T-helper 17 cell (primary cell): ENCODE measurements at places on chromosomes 4 and X.
A peak's percentile ranks its signal among the peaks of the same experiment; 100 is the strongest.

- no peak for DNase-seq
These were observed 10.7 kb downstream of the MAGED2 start for GRCh38 chrX:54818221-54818620.

GRCh38 chrX:100356351-100356896 is 53.6 kb downstream of the PCDH19 start:
- no peak for DNase-seq

DNA sequence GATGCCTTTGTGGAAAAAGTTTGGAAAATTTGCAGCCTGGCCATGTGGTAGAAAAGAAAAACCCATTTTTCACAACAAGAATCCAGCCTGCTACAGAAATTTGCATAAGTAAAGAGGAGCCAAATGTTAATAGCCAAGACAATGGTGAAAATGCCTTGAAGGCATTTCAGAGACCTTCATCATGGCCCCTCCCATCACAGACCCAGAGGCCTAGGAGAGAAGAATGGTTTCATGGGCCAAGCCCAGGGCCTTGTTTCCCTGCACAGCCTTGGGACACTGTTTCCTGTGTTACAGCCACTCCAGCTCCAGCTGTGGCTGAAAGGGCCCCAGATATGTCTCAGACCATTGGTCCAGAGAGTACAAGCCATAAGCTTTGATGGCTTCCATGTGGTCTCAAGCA is 101.4 kb upstream of the LINC00632 start:
- no peak for DNase-seq

DNA sequence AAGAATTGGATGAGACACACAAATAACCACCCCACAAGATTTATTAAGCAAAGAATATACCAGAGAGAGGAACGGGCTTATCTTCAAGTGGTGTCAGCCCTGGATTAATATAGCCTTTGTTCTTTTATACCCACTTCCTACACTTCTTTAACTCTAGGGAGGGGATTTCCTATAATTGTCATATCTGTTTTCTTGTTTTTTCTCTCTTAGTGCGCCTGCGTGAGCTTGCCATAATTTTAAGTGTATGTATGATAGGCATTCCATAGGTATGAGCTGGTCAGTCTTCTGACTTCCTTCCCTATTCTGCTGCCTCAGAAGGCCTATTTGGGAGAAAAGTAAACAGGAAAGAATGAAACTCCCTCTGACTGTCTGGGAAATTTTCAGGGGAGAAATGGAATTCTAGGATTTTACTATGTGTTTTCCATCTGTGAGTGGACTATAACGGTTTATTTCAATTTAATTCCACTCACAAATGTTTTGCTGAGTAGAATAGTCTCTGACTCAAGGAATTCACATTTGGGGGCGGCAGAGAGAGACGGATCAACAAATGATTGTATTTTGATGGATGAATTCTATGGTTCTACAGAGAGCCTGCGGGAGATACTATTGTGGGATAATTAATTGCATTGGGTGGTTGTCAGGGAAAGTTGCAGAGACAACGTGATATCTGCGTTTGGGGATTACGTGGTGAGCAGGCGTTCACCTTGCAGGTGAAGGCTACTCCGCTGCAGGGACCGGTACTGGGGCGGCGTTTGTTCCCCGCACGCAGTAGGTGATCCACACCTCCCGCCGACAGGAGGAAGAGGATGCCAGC is 626 bp upstream of the CEP135 start:
- DNase-seq: peak; percentile 19

GRCh38 chr4:101190751-101191150 is 156.6 kb downstream of the PPP3CA start:
- DNase-seq: no peak

GRCh38 chrX:129346574-129346973 is 176.7 kb downstream of the SMARCA1 start:
- DNase-seq: no peak

DNA sequence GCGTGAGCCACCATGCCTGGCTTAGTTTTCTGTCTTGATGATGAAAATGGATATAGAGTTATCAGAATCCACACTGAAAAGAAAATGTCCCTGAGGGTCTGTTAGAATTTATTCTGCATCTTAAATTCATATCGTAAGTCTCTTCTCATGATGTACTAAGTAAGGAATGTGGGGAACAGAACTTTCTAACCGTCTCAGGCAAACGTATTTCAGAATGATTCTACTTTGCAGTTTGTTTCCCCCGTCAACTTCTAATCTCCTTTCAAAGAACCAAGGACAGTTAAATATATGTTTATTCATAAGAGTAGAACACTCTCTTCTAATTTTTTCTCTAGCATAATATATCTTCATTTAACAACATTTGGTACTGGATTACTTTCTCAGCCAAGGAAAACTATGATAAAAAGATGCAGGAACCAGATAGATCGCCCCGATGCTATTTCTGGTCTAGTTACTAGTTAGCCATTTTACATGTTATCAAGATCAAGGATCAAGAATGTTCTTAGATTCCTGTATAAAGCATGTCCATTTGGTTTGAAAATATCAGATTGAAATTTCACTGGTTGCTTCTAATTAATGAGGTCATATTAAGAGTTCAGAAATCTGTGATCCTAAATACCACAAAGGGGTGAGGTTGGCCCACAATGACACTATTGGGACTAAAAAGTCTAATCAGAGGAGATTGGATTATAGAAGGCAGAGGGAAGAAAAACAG is 49.5 kb downstream of the METTL14 start:
- no peak for DNase-seq

DNA sequence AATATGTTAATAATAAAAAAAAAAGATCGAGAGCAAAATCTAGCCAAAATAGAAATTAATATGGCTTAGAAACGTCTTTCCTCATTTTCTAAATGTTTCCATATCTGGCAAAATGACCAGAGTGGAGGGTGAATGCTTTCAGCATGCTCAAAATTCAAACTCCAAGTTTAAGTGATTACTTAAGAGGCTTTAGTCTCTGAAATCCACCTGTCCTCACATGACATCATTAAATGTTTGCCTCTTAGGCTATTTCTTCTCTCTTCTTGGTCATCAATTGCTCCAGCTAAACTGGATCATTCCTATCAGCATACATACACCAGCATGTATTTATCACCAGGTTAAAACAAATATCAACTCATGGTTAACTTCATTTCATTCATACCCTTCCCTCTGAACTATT is 54.5 kb upstream of the ATXN3L start:
- no peak for DNase-seq

GRCh38 chr4:116639070-116639577 is 446.3 kb downstream of the TRAM1L1 start:
- DNase-seq: no peak

- DNase-seq: no peak
These were observed 16.8 kb downstream of the RASGEF1B start for GRCh38 chr4:81454948-81455347.

GRCh38 chr4:48047421-48047844 is 30.9 kb downstream of the NIPAL1 start:
- DNase-seq: no peak

DNA sequence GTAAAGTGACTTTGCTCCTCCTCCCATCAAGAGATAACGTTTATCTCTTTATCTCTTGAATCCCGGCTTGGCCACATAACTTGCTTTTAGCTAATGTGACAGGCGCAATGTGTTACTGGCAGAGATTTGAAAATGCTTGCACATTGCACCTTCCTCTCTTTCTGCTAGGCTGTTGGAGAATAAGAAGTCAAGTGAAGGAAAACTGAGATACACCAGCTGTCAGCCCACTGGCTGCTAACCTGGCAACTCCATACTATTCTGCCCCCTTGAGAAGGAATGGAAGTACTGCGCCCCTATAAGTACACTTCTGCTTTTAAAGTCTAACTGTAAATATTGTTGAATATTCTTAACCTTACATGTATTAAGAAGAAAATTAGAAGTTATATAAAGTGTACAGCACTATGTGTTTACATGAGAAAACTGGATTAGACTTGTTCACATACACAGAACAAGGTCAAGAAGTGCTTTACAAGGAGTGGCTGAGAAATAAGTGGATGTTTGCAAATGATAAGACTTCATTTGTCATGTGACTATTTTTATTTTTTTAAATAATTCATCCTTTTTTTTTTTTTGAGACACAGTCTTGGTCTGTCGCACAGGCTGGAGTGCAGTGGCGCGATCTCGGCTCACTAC is 424.5 kb upstream of the CTSO start:
- no peak for DNase-seq

DNA sequence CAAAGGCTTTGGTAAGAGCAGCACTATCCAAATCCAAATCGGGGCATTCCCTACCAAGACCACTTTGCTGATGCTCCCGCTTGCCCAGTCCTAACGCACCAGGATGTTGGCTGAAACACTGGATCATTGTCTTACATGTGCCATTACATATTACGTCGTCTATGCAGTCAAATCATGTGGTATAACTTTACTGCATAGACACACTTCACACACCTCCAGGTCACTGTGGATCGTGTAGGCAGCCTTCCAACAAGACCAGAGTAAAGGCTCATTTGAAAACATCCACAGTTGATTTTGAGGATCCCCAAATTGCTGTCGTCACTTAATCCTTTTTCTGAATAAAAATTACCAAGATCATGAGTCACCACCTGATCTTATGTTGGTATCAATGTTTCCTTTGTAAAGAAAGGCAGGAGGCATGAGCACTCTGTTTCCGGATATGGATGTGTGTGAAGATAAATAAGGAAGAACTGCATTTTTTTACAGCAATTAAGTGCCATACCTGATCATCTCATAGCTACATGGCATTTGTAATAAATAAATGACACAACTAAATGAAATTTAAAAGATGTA is 18.5 kb downstream of the TENM3 start:
- no peak for DNase-seq

- no peak for DNase-seq
These were observed 39.4 kb downstream of the STIM2 start for GRCh38 chr4:26899991-26900390.

DNA sequence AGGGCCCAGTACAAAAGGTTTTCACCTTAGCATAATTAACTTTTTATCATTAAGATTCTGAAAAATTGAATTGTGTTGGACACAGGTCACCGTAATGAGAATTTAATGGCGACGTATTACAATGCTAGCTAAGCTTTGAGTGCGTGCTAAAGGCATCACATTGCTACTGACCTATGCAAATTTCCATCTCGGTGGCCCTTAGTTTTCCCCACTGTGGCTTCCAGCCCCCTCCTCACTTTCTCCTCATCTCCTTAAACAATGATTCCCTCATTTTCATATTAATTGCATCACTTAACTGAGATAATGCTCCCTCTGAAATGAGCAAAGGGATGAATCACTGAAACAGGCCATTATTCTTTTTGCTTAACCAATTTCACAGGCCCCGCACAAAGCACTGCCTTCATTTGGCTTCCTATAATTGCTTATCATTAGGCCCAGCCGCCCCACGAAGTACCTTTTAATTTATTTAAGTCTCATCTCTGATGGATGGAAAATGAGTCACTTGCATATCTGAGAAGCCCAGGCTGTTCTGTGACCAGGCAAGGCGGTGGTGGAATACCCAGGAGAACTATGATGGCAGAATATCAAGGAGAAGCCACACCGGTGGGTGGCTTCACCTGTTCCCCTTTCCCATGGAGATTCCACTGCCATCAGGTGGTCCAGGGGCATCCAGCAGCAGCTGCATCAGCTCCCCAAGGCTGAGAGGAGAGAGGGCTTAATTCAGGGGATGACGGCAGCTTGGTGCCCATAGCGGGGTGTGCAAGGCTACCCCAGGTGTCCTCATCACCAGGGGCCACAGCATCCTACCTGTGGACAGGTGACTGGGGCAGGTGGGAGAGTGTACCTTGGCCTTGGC is 223.8 kb upstream of the BOD1L1 start:
- DNase-seq: no peak

GRCh38 chr4:52959541-52959940 is 97.4 kb downstream of the RASL11B start:
- no peak for DNase-seq

- DNase-seq: no peak
These were observed 187.0 kb upstream of the RBPJ start for GRCh38 chr4:26133840-26134239.

GRCh38 chr4:113173793-113174264 is 124.4 kb downstream of the ANK2 start:
- DNase-seq: no peak

DNA sequence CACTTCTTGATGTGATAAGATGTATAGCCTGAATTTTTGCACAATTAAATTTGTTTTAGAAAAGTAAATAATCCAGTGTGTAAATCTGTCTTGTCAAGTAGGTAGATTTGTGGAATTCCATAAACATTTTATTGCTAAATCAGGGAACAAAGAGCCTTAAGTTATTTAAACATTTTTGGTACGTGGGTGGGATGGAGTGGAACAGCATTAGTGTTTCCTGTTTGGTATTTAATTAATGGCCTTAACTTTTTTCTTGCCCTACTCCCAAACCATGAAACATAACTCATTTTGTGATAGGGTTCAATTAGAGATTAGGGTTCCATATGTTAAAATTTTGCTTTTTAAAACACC is 5.1 kb downstream of the NUDT9 start:
- no peak for DNase-seq

- DNase-seq: no peak
These were observed 550.9 kb upstream of the BOD1L1 start for GRCh38 chr4:14178421-14178820.

- DNase-seq: no peak
These were observed 702 bp downstream of the MMGT1 start for GRCh38 chrX:135973025-135973547.

DNA sequence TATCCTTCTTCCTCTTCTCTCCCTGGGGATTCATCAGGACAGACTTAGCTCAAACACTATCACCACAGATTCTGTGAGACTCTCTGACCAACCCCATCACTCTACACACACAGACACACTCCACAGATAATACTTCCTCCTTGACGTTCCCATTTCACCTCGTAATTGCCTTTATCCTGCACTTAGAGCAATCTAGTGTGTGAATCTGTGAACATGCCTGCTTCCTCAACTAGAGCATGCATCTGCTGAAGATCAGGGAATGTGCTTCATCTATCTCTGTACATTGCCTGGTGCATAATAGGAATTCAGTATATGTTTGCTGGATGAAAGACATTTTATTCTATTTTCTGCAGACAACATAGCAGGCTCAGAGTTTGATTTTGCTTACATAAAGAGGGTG is 25.1 kb upstream of the HS6ST2 start:
- no peak for DNase-seq

DNA sequence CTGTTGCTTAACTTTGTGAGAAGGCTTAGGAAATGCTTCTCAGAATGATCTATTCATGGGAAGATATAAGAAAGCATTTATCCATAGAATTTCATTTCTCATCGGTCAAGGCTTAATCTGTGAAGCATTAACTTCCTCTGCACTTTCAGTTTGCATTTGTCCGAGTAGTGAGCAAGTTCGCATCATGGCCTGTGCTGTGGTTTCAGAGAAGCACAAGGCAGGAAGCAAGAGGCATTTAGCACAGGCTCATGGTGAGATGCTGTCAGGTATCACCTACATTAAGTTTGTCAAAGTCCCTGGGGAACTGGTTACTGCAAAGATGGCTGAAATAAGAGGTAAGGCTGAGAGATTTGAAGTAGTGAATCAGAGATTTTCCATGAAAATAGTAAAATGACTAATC is 244.9 kb downstream of the NAP1L3 start:
- DNase-seq: no peak

DNA sequence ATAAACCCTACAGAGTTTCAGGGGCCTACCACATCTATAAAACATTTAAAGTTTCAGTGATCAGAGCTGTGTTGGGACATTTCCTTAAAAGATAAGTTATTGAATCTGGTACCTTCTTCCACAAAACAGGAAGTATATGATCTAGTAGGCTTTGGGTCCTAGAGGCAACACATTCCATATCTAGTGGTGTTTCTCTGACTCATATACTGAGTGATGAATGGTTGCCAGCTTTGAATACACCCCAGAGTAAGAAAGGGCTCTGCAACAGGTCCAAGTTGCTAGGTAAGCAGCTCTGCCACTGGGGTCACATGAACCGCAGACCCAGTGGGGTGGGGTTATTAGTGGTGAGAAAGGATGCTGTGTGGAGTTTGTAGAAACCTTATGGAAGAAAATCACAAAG is 32.4 kb upstream of the BLTP1 start:
- DNase-seq: no peak
